ENCODE measurements at places on chromosomes 1 and 21. TPM values are rescaled to one million over a fixed set of nuclear protein-coding genes. Genes with fewer than 3 reads are reported as not detected.

- DNase-seq: no peak
Measured at GRCh38 chr21:32803651-32804050, 32.1 kb upstream of the PAXBP1 start.

GRCh38 chr1:92993581-92993980 lies 32.3 kb upstream of the DIPK1A start:
- DNase-seq: no peak

GRCh38 chr1:24364975-24365678 lies 46.0 kb downstream of the GRHL3 start:
- no peak for DNase-seq

GRCh38 chr1:180101411-180101810 lies 53.3 kb upstream of the QSOX1 start:
- DNase-seq: no peak

GRCh38 chr1:233333086-233333485 lies 5.6 kb downstream of the MAP3K21 start:
- DNase-seq: no peak

The WNT3A gene
- polyA plus RNA-seq: not detected

The HOOK1 gene
- 2.7 TPM for polyA plus RNA-seq

GRCh38 chr1:38061290-38061689 lies 14.7 kb upstream of the POU3F1 start:
- no peak for DNase-seq

The PLA2G2D gene
- 0.05 TPM for polyA plus RNA-seq

DNA sequence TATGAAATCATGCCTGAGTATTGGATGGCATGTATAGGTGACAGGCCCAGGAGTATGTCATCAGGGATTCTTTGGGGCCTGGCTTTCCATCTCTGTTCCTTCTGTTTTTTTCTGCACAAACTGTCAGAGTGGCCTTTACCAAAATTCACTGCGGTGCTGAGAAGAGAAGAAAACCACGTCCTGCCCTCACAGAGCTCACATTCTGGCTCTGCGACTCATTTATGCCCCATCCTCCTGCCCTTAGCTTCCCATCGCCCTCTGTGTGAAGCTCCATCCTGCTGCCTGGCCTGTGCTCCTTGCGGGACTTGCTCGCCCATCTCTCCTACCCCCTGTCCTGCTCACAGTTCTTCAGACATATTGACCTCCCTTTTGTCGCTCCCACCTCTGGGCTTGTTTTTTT lies 73.4 kb downstream of the HUNK start:
- DNase-seq: no peak

GRCh38 chr1:78676993-78677392 lies 27.4 kb downstream of the IFI44 start:
- no peak for DNase-seq

The KCND3 gene
- 1.5 TPM for polyA plus RNA-seq

The DMRTA2 gene
- 0.05 TPM for polyA plus RNA-seq

- DNase-seq: no peak
Measured at GRCh38 chr1:32998064-32998463, 33.5 kb upstream of the RNF19B start.

DNA sequence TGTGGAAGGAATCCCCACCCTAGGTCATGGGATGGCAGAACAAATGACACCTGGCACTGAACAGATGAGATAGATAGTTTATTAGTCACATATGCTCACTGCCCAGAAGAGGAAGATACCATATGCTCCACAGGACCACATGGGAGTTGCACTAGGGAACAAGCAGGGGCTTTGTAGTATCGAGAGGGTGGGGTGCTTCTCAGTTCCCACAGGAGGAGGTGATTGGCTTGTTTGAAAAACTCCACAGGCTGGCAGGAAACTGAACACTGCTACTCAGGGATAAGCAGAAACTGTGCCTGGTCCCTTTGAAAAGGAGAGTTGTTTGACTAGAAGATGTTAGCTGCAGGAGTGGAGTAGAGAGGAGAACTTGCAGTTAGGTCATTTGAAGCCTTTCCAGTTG lies 31.9 kb upstream of the RXRG start:
- DNase-seq: no peak

DNA sequence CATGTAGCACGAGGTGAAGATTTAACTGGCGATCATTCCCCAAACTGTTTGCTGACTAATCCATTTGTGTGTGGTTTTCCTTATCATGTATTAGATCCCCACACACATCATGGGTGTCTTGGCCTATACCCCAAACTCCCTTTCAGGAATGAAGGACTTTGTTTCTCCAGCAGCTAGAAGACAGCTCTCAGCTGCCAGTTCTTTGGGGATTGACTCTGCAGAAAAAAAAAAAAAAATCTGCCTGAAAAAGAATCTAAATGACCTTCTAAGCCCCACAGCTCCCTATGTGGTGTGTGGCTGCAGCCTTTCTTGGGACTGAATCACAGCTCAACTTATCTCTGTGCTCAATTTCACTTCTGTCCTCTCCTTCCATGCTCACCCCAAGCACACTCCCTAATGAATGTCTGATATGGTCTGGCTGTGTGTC lies 256.3 kb upstream of the DUSP10 start:
- DNase-seq: no peak

DNA sequence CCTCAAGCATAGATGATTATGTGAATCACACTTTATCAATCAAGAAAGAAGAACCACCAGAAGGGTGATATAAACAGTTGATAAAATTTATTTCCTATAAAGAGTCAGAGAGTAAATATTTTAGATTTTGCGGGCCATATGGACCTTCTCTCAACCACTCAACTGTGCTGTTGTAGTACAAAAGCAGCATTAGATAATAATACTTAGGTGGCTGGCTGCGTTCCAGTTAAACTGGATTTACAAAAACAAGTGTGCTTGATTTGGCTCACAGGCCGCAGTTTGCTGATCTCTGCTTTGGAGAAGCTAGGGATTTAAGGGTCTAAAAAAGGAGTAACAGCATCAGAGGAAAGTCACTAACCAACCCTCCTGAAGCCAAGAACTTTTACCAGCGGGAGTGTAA lies 1406.0 kb downstream of the KCNT2 start:
- DNase-seq: no peak

DNA sequence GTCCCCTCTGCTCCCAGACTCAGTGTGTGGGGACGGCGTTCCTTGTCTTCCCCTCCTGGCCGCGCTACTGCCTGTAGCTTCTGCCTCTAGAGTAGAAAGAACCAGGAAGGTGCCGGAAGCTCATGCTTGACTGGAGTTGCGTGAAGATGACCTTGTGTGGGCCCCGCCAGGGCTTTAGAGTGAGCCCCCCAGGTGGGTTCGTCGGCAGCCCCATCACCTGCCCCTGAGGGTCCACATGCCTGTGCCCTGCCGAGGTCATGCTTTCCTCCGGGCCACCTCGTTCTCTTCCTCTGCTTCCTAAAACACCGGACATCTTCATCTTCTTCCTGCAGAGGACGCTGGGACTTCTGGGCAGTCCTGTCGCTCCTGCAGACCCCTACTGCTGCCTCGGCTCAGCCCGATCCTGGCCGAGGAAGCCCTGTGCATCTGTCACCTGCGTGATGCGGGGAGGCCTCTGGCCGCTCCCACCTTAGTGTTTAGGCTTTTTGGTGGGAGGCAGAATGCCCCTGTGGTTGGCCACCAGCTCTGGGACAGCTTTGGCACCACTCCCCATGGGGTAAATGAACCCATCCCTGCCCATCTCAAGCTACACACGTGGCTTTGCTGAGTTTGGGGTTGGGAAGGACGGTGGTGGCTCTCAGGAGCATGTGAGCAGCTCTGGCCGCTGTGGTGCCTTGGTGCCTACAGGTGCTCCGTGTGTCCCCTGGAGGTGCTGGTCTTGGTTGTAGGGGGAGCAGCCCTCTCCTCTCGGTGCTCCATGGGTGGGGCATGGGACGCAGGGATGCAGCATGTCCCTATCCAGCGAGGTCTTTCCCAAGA lies 12.3 kb downstream of the OBSCN start:
- no peak for DNase-seq

DNA sequence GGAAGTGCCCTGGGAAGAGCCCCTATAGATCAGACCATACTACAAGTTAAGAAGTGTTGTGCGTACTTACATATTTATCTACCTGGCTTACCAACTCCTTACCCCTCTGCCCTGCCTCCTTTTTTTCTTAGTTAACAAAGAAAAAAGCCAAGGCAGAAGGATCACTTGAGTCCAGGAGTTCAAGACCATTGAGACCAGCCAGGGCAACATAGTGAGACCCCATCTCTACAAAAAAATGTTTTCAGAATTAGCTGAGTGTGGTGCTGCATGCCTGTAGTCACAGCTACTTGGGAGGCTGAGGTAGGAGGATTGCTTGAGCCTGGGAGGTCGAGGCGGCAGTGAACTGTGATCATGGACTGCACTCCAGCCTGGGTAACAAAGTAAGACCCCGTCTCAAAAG lies 1.9 kb downstream of the ZBTB8B start:
- no peak for DNase-seq

DNA sequence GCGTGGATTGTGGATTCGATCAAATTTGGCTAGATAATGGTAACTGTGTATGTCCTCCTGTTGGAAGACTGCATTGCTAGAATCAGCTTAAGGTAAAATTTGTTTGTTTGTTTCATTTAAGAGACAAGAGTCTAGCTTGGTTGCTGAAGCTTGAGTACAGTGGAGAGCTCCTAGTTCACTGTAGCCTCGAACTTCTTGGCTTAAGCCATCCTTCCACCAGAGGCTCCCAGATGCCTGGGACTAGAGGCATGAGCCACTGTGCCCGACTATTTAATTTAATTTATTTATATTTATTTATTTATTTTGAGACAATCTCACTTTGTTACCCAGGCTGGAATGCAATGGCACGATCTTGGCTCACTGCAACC lies 1.5 kb downstream of the PHACTR4 start:
- DNase-seq: no peak

The URB2 gene
- polyA plus RNA-seq: 6.2 TPM

The S100A7A gene
- not detected for polyA plus RNA-seq

- DNase-seq: no peak
Measured at GRCh38 chr1:87243573-87243972, 85.1 kb upstream of the LMO4 start.

The RIIAD1 gene
- polyA plus RNA-seq: 0.63 TPM

The PAFAH2 gene
- 84.2 TPM for polyA plus RNA-seq

GRCh38 chr1:241834733-241835377 lies 13.1 kb upstream of the EXO1 start:
- peak; percentile 16 for DNase-seq

GRCh38 chr21:38567335-38567969 lies 69.2 kb upstream of the ERG start:
- peak; percentile 19 for DNase-seq

- DNase-seq: no peak
Measured at GRCh38 chr1:966704-967300, 520 bp downstream of the PLEKHN1 start.

DNA sequence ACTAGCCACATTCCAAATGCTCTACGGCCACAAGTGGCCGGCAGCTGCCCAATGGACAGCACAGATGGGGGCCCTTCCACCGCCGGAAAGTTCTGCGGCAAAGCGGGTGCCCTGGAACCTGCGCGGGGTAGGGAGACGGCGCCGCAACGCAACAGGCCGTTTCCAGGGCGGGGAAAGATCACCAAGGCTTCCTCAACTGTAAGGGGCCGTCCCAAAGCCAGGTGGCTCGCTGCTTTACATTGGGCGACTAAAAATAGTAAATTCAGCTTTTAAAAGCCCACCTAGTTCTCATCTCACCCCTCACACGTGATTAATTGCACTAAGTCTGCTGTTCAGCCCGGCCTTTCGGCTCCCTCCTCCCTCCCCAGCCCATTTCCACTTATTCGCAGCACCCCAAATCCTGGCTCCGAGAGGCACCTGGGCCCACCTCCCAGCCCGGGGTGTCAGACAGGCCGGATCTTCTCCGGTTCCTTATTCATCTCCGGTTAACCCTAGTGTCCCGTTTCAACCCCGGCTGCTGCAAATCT lies 643 bp downstream of the CFAP298 start:
- no peak for DNase-seq

- DNase-seq: no peak
Measured at GRCh38 chr1:175176246-175176645, 16.3 kb downstream of the KIAA0040 start.

DNA sequence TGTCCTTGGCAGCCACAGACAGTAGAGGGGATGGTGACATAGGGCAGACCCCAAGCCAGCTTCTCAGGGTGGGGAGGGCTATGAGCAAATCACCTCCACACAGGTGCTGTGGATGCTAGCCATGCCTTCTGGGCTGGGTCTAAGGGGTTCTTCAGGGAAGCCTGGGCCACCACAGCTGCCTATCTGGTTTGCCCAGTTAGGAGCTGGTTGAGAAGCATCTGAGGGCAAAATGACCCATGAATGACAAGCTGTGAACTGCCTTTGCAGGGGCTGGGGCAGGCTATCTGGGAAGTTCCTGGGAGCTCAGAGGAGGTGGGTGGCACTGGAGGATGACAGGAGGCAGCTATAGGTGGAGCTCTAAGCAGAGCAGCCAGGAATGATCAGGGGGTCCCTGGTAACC lies 10.1 kb upstream of the ARHGEF10L start:
- no peak for DNase-seq
